WERI-Rb-1 (cell line): ENCODE measurements at places on chromosomes 12 and 14.

- DNase-seq: no peak
These were observed 196.9 kb upstream of the NOVA1 start for GRCh38 chr14:26794731-26795130.

- no peak for DNase-seq
These were observed 84.5 kb downstream of the VRK1 start for GRCh38 chr14:96881713-96882112.

DNA sequence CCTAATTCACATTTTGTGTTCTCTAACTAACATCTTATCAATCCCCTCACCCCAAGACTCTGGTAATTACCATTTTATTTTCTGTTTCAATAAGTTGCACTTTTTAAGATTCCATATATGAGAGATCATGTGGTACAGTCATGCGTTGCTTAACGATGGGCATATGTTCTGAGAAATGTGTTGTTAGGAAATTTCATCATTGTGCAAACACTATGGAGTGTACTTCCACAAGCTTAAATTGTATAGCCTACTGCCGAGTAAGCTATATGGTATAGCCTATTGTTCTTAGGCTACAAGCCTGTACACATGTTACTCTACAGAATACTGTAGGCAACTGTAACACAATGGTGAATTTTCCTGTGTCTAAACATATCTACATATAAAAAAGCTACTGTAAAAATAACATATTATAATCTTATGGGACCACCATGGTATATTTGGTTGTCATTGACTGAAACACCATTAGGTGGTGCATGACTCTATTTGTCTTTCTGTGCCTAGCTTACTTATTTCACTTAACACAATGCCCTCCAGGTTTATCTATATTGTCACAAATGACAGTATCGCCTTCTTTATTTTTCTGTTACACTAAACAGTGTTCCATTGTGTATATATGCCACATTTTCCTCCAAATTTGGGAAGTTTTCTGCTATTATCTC is 473.4 kb upstream of the LMO3 start:
- DNase-seq: no peak

DNA sequence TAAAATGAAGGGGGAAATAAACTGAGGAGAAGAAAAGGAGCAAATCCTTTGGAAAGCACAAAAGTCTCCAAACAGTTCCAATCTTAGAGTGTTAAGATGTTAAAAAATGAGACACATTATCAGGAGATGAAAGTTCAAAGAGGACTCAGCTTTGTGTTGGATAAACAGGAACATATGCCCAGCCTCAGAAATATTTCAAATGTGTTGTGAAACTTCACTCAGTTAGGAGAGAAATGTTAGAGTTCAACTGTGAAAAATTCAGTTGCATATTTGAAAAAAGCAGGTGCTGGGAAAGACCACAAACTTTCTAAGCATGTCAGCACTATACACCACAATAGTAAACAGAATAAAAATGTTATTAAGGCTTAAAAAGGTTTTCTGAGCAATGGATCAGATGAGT is 136.8 kb upstream of the PRKD1 start:
- DNase-seq: no peak

DNA sequence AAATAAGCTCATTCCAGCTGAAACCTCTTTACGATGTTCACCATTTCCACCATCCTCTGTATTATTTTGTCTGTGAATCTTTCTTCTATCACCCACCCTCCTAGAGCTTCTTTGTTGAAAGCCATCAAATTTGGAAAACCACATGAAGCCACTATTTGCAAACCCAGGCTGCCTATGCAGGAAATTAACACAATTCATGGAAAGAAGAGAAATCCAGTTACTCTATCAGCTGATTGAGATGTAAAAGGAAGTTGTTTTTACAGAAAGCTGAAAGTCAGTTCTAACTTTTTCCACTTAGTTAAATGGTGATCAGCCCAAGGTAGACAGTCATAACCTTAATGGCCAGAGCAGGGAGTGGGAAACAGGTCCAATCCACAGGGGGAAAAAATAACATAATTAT is 6.6 kb downstream of the RHOJ start:
- DNase-seq: no peak

DNA sequence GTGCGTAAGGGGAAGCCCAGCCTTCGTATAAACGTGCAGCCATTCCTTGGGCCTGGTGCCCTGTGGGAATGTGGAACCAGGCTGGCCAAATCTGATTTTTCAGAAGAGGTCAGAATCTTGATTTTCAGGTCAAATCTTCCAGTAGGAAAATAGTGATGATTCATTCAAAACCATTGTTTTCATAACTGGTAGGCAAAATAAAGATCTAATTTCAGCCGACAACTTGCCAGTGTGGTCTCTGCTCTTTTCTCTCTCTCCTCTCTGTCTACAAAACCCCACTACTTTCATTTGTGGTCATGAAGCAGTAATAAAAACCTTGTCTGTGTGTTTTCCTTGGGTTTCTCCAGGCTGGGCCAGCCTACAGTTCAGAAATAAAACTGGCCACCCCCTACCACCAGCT is 135.1 kb downstream of the RBM19 start:
- no peak for DNase-seq

DNA sequence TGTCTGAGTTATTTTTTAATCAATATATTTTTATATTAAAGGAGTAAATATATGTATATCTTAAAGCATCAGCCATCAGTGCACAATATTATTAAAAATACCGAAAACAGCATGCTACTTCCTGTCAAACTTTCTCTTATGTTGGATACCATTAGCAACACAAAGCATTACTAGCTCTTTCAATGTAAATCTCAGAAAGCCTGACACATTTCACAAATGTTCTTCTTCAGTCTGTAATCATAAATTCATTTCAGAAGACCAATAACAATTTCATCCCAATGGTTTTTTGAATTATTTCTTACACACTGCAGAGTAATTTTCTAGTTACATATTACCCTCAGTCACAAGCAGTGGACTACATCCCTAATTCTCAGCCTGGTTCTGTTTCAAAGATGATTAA is 226.9 kb downstream of the LRRK2 start:
- no peak for DNase-seq

DNA sequence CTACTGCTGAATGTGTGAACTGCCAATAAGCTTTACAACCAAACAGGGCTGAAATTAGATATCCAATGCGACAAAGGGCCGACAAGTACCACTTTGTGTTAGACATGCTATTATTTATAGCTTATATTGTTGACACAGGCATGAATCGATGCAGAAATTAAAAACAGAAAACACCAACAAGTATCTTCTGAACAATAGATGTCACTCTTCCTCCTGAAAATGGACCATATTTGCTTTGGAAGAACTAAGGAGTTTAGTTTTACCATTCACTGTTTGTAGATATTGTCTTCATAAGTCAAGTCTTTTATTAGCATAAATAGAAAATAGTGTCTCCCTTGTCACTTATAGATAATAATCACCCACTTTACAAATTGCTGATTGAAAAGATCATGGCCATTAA is 86.5 kb downstream of the LRIG3 start:
- no peak for DNase-seq

DNA sequence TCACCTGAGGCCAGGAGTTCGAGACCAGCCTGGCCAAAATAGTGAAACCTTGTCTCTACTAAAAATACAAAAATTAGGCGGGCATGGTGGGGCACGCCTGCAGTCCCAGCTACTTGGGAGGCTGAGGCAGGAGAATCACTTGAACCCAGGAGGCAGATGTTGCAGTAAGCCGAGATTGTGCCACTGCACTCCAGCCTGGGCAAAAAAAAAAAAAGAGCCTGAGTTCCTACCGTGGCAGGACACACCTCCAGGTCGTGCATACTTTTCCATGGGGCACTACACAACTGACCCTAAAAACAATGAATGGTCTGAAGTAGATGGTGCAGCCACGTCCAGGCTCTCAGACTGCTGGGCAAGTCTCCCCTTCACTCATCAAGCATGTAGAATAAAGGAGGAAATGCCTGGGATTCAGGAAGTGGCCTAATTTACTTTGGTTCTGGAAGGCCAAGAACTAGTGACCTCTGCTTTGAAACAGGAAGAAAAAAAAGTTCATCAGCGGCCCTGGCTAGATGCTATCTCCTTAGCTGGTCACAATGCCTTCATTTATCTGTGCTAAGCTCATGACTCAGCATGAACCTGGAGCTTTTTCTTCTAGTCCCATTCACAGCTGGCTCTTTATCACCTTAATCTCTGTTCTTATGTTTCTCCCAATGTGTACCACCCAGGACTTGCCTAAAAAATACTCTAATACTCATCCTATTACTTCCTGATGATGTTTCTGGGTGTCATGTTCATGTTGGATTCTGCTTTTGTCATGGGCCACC is 55.8 kb upstream of the OR6J1 start:
- DNase-seq: no peak

- no peak for DNase-seq
These were observed 4.4 kb upstream of the KRT75 start for GRCh38 chr12:52438305-52439301.

- no peak for DNase-seq
These were observed 3.3 kb downstream of the DCAF5 start for GRCh38 chr14:69149461-69150244.

- no peak for DNase-seq
These were observed 324.6 kb downstream of the TMEM121 start for GRCh38 chr14:105850853-105851581.
